ENCODE measurements at places on chromosomes 1 and 21.
A peak's percentile ranks its signal among the peaks of the same experiment; 100 is the strongest.

DNA sequence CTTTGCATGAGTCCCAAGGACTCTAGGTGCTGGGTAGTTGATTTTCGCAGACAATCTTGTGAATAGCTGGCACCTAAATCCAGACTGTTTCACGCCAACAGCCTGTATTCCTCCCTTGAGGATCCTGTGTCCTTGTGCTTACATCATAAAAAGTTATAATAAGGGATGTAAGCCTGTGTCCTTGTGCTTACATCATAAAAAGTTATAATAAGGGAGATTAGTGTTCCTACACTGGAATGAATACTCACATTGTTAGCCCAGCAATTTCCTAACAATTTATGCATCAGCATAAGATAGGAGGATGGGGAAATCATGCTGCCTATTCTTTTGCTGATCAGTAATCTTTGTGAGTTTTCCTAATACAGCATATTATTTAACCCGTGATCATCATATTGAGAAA lies 4.0 kb upstream of the HSD3B2 start:
- no peak for DNase-seq
- no peaks in the 10 kb centered on the region for H3K27me3 ChIP-seq
- H3K36me3 ChIP-seq: no peaks in the 10 kb centered on the region
- H3K4me3 ChIP-seq: no peak overlapping the region
- no peak overlapping the region for H3K27ac ChIP-seq

GRCh38 chr1:235865565-235866204 lies 1.0 kb downstream of the LYST start:
- H3K27ac ChIP-seq: peak overlapping the region; percentile 99
- no peaks in the 10 kb centered on the region for H3K36me3 ChIP-seq
- peaks cover 44% of the 10 kb centered on the region for H3K4me1 ChIP-seq
- no peaks in the 10 kb centered on the region for H3K27me3 ChIP-seq
- no peak for DNase-seq
- peak overlapping the region; percentile 87 for H3K4me3 ChIP-seq

DNA sequence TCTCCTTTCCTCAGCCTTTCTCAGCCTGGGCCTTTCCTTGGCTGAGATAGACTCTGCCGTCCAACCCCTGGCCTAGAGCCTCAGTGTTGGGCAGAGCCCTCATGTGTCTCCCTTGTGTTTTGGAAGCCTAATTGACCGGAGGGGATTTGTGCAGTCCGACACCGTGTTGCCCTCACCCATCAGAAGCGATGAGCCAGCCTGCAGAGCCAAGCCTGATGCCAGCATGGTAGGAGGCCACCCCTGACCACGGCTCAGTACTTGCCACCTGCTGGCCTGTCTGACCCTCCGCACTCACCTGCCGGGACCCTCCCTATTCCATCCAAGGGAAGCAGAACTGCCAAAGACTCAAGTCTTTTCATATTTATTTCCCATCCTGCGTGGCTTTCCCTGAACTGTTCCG lies 9.3 kb upstream of the SFN start:
- H3K4me1 ChIP-seq: no peaks in the 10 kb centered on the region
- H3K4me3 ChIP-seq: no peak overlapping the region
- H3K27ac ChIP-seq: no peak overlapping the region

- H3K4me1 ChIP-seq: peaks cover 11% of the 10 kb centered on the region
- H3K27me3 ChIP-seq: no peaks in the 10 kb centered on the region
- no peak for DNase-seq
- no peaks in the 10 kb centered on the region for H3K36me3 ChIP-seq
These were observed 4.2 kb upstream of the KIFAP3 start for GRCh38 chr1:170078610-170079189.

DNA sequence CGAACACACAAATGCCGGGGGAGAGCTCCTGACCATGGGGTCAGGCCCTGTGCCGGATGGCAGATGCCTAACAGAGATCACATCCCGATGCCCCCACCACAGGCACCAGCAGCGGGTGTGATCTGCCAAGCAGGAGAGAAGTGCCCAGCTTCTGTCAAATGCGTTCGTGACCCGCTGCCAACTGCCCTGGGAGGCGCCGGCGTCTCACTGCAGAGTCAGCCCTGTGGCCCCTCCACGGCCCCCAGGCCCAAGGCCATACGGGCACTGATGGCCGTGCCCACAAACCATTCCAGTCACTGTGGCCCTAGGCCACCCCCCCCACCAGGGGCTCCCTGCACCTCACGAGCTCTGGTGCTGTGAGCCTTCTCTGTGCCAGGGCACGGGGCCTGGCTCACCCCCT lies 8.0 kb downstream of the CFAP410 start:
- no peaks in the 10 kb centered on the region for H3K27me3 ChIP-seq
- H3K27ac ChIP-seq: no peak overlapping the region
- peaks cover 20% of the 10 kb centered on the region for H3K36me3 ChIP-seq
- no peak overlapping the region for H3K4me3 ChIP-seq
- no peak for DNase-seq

- no peaks in the 10 kb centered on the region for H3K27me3 ChIP-seq
- no peaks in the 10 kb centered on the region for H3K36me3 ChIP-seq
- no peak overlapping the region for H3K27ac ChIP-seq
These were observed 220.3 kb downstream of the SIPA1L2 start for GRCh38 chr1:232409584-232409983.

DNA sequence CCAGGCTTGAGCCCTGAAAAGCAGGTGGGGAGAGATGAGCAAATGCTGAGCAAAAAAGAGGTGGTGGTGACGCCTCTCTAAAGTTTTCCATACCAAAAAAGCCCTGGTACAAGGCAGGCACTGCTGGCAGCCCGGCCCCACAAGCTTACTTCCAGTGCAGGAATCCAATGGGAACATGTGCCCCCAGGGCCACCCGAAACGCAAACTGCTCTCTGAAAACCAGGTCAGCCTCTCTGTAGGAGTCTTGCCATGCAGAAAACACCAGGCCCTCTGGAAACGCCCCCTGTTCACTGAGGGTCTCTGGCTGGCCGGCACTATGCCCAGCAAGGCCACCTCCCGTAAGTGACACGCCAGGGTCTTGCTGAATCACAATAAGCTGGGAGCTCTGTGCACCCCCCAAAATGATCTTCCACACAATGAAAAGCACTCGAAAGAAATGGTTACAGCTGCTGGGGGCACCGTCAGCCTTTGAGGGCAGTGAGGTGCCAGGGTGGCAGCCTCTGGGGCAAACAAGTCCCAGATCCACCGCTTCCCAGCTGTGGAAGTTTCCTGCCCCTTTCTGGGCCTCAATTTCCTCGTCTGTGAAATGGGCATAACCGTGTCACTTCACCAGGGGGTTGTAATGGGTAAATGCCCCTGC lies 170.5 kb downstream of the TOMM20 start:
- no peaks in the 10 kb centered on the region for H3K27me3 ChIP-seq
- DNase-seq: no peak
- H3K36me3 ChIP-seq: no peaks in the 10 kb centered on the region
- H3K4me1 ChIP-seq: peaks cover 57% of the 10 kb centered on the region
- H3K27ac ChIP-seq: no peak overlapping the region

- no peaks in the 10 kb centered on the region for H3K4me1 ChIP-seq
- H3K36me3 ChIP-seq: no peaks in the 10 kb centered on the region
- no peaks in the 10 kb centered on the region for H3K27me3 ChIP-seq
These were observed 332.4 kb upstream of the ZP4 start for GRCh38 chr1:238223076-238223640.

GRCh38 chr1:149881876-149882275 lies 17.5 kb upstream of the BOLA1 start:
- no peaks in the 10 kb centered on the region for H3K27me3 ChIP-seq
- no peak overlapping the region for H3K4me3 ChIP-seq
- DNase-seq: no peak
- no peak overlapping the region for H3K27ac ChIP-seq

DNA sequence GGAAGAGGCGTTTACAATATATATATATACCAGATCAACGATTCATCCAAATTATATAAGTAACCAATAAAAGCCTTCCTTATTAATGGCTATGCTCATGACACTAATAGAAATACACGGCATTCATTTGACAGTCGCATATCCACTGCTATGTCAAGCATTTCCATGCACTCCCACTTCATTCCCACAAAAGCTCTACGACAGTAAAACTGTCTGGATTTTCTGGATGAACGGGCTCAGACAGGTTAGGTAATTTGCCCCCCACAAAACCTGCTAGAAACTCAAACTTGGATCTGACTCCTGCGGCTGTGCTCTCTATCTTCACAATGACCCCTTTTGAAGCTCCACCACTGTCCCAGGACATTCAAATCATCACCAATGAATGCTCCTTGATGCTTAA lies 11.4 kb downstream of the DNAJC11 start:
- no peak overlapping the region for H3K4me3 ChIP-seq
- H3K4me1 ChIP-seq: no peaks in the 10 kb centered on the region
- H3K36me3 ChIP-seq: peaks cover 2% of the 10 kb centered on the region
- H3K27ac ChIP-seq: no peak overlapping the region

DNA sequence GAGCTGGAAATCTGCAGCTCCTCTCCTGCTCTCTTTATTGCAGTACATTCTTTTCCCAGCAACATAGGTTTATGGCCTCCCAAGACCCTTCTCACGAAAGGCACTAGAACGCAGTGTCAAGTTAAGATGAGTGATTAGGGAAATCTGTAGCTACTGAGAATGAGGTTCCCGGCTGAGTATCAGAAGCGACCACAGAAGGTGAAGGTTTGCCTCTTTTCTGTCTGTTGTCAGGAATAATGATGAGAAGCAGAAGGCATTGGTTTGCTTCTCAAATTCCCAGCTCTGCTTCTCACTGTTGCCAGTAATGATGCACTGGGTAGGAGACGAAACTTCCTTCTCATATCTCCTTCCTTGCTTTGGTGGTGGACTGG lies 128.4 kb downstream of the NTMT2 start:
- DNase-seq: no peak
- H3K27ac ChIP-seq: no peak overlapping the region
- H3K4me1 ChIP-seq: no peaks in the 10 kb centered on the region

DNA sequence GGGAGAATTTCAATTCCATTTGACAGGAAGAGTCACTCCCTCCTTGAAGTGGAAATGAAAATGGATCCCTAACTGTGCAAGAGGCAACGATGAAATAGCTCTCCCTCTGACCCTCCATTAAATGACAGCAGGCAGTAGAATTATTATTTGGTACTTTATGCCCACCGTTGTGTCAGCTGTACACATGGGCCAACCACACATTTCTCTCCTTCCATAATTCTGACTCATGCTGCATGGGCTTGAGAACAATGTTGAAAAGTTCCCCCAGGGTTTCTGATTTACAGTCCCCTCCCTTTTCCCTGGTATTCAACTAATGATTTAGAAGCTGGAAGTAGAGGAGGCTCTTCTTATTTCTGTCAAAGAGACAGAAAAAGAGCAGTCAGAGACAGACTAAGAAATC lies 103.5 kb downstream of the RGS7 start:
- H3K4me3 ChIP-seq: no peak overlapping the region
- H3K27ac ChIP-seq: no peak overlapping the region
- no peaks in the 10 kb centered on the region for H3K36me3 ChIP-seq

DNA sequence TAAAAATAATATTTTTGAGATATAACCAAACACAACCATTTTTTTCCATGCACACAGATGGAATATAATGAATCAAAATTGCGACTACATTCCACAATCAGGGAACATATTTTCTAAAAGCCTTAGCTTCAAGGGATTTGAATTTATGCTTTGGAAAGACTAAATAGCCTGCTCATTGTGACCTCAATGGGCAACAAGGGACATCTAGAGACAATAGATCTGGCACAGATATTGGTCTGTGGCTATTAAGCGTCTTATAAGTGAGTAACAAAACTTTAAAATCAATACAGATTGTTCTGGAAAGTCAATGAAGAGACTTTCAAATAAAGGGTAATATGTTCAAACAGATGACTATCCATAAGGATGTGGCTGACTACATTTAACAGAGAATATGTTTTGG lies 660.6 kb upstream of the ADGRL4 start:
- no peak overlapping the region for H3K27ac ChIP-seq
- no peaks in the 10 kb centered on the region for H3K27me3 ChIP-seq
- H3K4me1 ChIP-seq: no peaks in the 10 kb centered on the region
- no peaks in the 10 kb centered on the region for H3K36me3 ChIP-seq

- no peak for DNase-seq
- H3K36me3 ChIP-seq: peaks cover 11% of the 10 kb centered on the region
- H3K27ac ChIP-seq: no peak overlapping the region
These were observed 1.2 kb downstream of the RXFP4 start for GRCh38 chr1:155942578-155943141.

DNA sequence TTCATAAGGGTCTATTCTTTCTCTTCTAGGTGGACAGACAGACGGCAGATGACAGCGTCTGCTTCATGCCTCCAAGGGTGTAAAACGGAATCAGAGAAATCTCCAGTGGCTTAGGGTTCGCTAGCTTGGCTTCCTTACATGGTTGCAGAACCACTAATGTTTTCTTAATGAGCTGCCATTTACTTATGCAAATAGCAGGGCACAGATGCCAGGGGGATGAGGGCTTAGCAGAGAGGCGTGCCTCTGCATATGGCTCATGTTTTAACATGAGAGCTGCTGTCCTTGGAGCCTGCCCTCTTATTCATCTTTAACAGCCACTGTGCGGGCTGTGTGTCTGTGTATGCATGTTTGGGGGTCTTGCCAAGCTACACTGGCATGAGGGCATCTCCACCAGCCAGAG lies 119.6 kb downstream of the IER5 start:
- no peak overlapping the region for H3K4me3 ChIP-seq
- DNase-seq: no peak
- no peaks in the 10 kb centered on the region for H3K4me1 ChIP-seq

DNA sequence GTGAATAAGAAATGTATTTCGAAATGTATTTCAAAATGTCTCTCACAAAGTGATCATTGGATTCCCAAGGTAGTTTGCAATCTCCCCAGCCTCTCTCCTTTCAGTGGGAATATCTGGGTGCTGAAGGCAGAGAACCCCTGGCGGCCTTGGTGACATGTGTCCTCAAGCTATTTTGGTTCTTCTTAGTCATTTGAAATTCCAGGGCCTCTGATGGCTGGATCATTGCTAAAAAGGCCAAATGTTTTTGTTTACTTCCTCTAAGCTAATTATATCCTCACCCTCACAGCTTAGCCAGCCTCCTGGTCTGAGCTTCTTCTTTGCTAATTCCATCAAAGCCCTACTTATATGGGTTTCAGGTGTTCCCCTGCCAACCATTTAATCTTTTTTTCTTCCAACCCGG lies 71.2 kb downstream of the LRRC40 start:
- no peak overlapping the region for H3K27ac ChIP-seq
- H3K4me3 ChIP-seq: no peak overlapping the region
- H3K27me3 ChIP-seq: no peaks in the 10 kb centered on the region
- DNase-seq: no peak

GRCh38 chr1:158246650-158247049 lies 7.6 kb upstream of the CD1A start:
- peak; percentile 34 for DNase-seq
- H3K27ac ChIP-seq: no peak overlapping the region
- H3K4me3 ChIP-seq: no peak overlapping the region
- H3K4me1 ChIP-seq: peaks cover 23% of the 10 kb centered on the region
- H3K27me3 ChIP-seq: peaks cover 6% of the 10 kb centered on the region

GRCh38 chr1:35931446-35932157 lies 697 bp downstream of the AGO3 start:
- peak overlapping the region; percentile 78 for H3K4me3 ChIP-seq
- peaks cover 19% of the 10 kb centered on the region for H3K4me1 ChIP-seq
- peak; percentile 14 for DNase-seq
- H3K27me3 ChIP-seq: no peaks in the 10 kb centered on the region
- peak overlapping the region; percentile 97 for H3K27ac ChIP-seq

GRCh38 chr1:223216074-223216473 lies 73.0 kb upstream of the TLR5 start:
- DNase-seq: no peak
- H3K36me3 ChIP-seq: no peaks in the 10 kb centered on the region
- no peaks in the 10 kb centered on the region for H3K4me1 ChIP-seq
- H3K27ac ChIP-seq: no peak overlapping the region
- H3K27me3 ChIP-seq: no peaks in the 10 kb centered on the region
